Kasumi-1 (cell line): ENCODE measurements at places on chromosomes 4 and X.

DNA sequence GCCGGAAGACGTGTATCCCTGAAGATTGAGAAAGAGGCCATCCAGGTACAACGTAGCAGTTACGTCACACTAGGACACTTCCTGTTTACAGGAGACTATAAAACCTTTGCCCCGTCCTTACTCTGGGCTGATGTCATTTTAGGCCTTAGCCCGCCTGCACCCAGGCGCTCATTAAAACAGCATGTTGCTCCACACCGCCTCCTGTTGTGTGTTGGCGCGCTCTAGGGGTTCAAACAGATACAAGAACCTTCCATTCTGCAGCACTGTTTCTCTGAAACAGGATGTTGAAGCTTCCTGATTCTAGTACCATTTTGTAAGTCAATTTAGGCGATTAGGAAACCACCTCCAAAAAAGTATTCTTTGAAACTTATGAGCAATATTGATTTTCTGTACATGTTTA is 722.1 kb downstream of the PCDH7 start:
- no peak for DNase-seq

DNA sequence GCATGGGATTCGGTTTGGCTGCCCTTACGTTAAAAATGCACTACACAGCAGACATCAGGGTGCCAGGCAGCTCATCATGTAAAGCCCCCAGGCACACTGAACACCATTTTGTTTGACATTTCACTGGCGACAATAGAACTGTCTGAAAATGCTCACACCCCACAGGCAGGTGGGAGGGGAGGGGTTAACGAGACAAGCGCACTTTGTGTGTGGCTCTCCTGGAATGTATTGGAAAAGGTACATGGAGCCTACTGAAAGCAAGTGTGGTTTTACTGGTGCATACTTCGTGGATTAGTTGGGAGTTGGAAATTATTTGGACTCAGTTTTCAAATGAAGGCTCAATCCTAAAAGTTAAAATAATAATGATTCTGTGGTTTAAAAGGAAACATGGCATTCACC is 31.6 kb upstream of the PPARGC1A start:
- no peak for DNase-seq

- DNase-seq: no peak
Observed at GRCh38 chr4:38310446-38311043, 350.3 kb downstream of the PTTG2 start.

GRCh38 chr4:65635051-65635821 is 35.1 kb downstream of the EPHA5 start:
- DNase-seq: no peak

DNA sequence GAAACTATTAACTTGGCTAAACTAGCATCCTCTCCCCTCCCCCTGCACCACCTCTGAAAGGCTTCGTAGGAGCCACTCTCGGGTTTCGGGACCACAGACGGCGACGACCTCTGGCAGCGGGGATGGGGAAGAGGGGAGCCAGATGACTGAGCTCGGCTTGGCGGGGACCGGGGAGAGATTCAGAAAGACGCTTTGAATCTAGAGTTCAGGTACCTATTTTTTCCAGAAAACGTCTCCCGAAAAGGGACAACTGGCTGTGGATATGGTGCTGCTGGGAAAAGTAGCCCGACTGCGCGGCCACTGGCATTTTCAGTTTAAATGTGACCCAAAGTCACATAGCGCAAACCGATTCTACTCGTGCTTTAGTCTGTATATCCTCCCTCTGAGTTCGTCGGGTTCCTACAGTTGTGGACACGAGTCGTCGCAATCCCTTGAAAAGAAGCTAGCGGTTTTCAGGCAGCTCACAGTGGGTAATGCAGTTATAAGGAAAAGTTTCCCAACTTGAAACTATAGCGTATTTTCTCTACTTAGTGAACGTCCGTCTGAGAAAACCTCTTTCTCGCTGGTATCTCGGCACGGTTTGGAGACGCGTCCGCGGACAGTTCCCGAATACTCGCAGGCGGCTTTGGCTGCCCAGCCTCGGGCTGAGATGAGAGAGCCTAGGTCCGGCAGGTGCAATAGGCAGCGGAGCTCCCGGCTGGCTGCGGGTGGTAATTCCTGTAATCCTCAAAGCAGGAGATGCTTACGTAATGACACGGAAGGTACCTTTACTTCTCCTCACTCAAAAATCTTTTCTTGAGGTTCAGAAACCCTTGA is 1.3 kb downstream of the PARM1 start:
- DNase-seq: peak; percentile 44

GRCh38 chr4:158347556-158347955 is 137.3 kb downstream of the TMEM144 start:
- no peak for DNase-seq

GRCh38 chrX:153685751-153686696 is 1.7 kb upstream of the SLC6A8 start:
- no peak for DNase-seq

- peak; percentile 85 for DNase-seq
Observed at GRCh38 chr4:25950461-25951389, 36.7 kb downstream of the SMIM20 start.

GRCh38 chrX:39121903-39122302 is 320.6 kb downstream of the MID1IP1 start:
- no peak for DNase-seq

GRCh38 chr4:166228112-166228511 is 355.1 kb downstream of the TLL1 start:
- no peak for DNase-seq

GRCh38 chr4:102386966-102387365 is 41.7 kb upstream of the SLC39A8 start:
- DNase-seq: no peak

- DNase-seq: no peak
Observed at GRCh38 chr4:154677300-154677699, 64.8 kb upstream of the FGG start.

- DNase-seq: no peak
Observed at GRCh38 chrX:69216446-69216845, 51.2 kb upstream of the PJA1 start.

DNA sequence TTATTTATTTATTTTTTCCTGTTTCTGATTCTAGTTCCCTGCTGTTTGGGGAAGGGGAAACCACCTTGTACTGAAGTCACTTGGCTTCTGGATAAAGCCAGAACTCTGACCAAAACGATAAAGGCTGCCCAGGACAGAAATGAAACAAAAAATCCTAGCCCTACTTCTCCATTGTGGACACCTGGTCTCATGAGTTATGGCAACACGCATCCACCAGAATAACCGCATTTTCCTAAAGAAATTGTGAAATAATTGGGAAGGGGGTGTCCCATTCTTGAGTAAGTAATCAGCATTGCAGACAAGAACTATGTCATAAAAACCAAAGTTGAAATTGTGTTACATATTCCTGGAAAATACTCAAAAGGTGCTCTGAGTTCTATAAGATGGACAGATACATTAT is 42.1 kb downstream of the SLC9A7 start:
- DNase-seq: no peak

GRCh38 chrX:119728487-119728886 is 29.9 kb upstream of the SOWAHD start:
- DNase-seq: no peak

DNA sequence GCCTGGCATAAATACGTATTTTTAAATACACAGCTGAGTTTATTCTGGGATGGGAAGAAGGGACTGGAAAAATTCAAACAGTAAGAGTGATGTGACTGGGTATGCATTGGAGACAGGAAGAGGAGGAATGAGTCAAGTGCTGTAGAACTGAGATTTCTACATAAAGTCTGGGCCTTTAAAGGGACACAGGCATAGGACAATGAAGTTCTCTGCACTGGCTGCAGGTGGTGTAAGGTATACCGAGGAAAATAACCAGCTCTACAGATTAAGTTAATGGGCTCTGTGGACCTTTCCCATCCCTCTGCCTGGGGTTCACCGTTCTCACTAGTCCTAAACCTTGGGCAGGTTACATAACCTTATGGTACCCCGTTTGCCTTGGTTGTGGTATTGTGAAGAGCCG is 68.7 kb downstream of the DHX15 start:
- no peak for DNase-seq

GRCh38 chr4:41148931-41149330 is 65.4 kb downstream of the APBB2 start:
- DNase-seq: no peak

- no peak for DNase-seq
Observed at GRCh38 chr4:135732448-135732847, 1530.9 kb upstream of the PABPC4L start.

- no peak for DNase-seq
Observed at GRCh38 chr4:55258152-55258865, 87.7 kb upstream of the SRD5A3 start.

DNA sequence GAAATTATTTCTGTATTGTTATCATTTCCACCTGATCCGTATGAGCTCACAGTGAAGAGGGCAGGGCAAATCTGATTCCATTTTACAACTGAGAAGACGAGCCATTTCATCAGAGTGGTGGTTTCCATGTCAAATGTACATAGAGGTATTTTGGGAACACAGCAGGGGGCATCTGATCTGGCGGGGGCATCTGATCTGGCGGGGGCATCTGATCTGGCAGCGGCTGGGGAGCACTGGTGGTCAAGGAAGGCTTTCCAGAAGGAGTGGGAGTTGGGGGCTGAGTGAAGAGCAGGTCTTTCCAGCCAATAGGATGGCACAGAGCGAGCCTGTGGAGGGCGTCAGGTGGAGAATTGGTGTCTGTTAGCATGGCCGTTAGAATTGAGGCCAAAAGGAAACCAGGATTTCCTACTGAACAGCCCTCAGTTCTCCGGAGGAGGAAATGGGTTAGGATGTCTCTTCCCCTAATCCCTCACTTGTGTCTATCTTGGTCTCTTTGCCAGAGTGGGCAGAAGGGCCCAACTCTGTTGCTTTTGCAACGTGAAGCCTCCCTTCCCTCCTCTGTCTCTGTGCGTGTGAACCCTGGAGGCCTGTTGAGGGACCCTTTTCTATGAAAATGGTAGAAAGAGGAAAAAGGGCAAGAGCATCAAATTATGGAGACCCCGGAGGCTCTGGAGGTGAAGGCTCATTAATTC is 41.3 kb downstream of the RHOH start:
- peak; percentile 87 for DNase-seq

DNA sequence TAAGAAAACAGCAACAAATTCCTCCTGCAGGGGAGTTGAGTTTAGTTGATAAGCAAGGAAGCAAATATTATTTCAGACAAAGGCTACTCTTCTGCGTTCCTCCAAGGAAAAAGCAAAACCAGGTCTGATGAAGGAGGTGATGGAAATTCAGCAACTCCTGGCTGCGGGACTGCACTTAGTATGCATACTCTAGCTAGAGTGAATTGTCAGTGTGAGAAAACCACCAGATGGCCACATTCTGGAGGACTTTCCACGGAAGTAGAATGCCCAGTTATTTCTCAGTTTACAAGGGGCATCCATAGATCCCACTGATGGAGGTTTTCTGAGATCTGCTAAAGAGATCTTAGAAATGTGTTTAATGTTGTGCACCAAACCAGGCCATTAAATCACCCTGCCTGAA is 338.6 kb upstream of the PUDP start:
- no peak for DNase-seq

DNA sequence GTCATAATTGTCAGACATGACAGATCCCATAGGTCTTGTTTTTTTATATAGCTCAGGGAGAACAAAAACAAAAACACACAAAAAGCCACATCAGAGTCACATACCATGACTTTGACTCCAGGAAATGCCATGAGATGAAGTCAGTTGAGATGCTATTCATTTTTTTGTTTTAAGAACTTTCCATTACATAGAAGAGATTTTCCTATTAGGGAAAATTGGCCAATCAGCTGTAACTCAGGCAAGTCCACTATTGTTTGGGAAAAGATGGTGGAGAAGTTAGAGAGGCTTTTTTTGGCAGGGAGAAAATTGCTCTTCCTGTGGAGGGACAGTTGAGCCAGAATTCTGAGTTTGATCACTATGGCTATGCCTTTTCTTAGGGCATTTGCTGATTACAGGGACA is 72.6 kb downstream of the SMARCA5 start:
- no peak for DNase-seq

DNA sequence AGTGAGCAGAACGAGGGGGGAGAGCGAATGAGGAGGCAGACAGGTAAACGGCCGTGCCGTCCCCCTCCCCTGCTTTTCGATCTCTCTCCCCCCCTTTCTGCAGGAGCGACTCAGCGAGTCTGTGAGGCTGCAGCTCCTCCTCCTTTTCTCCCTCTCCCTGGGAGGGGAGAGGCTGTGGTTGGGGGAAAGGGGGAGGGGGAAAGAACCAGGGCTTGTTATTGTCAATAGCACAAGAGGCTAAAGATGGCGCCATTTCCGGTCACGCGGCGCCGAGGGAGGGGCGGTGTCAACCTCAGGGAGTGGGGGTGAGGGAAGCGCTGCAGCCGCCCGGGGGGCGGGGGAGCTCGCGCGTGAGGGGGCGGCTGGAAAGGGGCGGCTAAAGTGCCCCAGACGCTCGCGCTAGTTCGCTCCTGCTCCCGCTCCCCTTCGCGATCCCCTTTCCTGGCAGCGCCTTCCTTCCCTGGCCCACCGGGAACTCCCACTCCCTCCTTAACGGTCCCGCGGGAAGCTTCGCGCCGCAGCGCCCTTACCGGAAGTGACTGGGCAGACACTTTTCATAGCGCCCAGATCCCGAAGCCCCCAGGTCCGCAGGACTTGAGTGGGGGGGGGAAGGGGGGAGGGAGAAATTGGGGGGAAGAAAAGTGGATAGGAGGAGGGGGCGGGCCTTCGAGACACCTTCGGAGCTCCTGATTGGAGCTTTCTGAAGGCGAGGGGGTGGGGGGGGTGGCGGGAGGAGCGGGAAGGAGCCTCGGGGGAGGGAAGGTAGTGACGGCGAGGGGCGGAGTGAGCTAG is at the start of gene CUL4B:
TSS of gene CUL4B (minus strand) at position 121 of the 792 bp plus-strand sequence. CDS start 324 bp downstream, outside the sequence.
- peak; percentile 77 for DNase-seq

DNA sequence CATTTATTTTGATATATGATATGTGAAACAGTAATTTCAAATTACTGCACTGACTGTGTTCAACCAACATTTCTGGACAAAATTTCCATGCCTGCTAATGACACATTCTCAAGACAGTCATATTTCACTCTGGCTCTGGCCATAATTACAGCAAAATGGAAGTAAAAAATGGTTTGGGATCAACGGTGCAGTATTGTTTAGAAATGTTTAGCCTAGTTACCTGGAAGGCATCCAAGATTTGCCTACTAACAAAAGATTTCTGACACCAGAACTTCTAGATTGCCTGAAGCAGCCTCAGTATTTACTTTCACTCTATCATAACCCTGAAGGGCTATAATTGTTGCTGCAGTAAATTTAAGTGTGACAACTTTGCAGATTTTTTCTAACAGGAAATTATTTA is 416.3 kb downstream of the PCDH10 start:
- no peak for DNase-seq

GRCh38 chr4:5435201-5435600 is 273.2 kb downstream of the EVC2 start:
- no peak for DNase-seq

- DNase-seq: no peak
Observed at GRCh38 chrX:109847257-109848187, 114.5 kb upstream of the ACSL4 start.
